H4 (cell line): ENCODE measurements at places on chromosomes 7 and 10.
A peak's percentile ranks its signal among the peaks of the same experiment; 100 is the strongest.

GRCh38 chr10:79331709-79332108, 15.6 kb upstream of the PPIF start:
- DNase-seq, result no peak

GRCh38 chr10:95297402-95297801, 6.6 kb upstream of the PDLIM1 start:
- no peak for DNase-seq

GRCh38 chr10:28410420-28411135, 107.7 kb upstream of the MPP7 start:
- no peak for DNase-seq

- DNase-seq, result no peak
Observed at GRCh38 chr7:129650056-129650758, 38.7 kb downstream of the NRF1 start.

DNA sequence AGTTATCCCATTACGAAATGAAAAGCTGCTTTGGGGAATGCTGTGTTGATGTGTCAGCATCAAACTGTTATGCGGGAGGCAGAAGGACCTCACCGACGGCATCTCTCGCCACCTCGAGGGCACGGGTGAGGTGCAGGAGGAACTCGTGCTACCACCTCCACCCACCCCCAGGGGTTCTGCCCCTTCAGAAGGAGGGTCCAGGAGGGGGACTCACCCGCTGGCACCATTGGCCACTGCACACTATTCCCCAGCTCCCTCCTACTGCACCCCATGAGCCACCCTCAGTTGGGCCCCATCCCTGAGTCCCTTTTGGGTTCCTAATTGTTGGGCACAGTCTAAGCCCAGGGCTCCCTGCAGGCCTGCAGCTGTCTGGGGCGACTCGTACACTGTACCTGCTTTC, 236.6 kb downstream of the PTPRN2 start:
- DNase-seq, result no peak

DNA sequence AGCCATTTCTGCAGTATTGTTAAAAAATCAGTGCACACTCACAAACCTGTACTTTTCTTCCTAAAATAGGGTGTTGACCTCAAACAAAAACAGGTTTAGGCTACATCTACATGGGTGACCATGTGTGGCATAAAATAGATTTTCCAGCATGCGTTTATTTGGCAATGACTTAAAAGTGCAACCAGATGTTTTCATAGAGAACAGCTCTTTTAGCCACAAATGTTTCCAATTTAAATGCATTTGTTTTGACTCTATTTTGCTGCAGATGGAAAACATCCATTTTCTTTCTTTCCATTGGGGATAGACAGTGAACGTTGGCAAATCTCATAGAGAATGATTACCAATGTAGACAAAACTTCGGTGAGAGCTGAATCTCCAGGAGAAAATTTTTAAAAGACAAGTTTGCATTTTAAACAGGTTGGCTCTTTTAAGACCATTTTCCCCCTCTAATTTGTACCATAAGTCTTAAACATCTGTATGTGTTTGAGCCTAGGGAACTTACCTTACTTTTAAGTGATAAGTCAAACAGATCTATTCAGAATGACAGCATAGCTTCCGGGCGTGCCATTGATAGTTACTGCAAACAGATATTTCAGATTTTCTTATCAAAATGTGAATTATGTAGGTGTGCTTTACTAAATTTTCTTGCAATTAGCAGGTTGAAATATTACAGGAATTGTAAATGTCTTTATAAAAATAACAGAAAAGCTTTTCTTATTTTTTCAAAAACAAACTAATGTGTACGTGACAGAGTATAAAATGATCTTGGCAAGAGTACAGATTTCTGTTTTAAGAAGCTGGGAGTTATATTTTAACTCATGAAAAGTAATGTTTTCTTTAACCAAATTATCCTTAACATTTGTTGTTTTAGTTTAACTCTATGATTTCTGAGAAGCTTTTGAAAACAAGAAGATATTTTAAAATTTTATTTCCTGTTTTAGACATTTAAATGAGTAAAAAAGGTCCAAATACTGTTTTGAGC, 144.9 kb downstream of the HGF start:
- DNase-seq, result peak; percentile 34

DNA sequence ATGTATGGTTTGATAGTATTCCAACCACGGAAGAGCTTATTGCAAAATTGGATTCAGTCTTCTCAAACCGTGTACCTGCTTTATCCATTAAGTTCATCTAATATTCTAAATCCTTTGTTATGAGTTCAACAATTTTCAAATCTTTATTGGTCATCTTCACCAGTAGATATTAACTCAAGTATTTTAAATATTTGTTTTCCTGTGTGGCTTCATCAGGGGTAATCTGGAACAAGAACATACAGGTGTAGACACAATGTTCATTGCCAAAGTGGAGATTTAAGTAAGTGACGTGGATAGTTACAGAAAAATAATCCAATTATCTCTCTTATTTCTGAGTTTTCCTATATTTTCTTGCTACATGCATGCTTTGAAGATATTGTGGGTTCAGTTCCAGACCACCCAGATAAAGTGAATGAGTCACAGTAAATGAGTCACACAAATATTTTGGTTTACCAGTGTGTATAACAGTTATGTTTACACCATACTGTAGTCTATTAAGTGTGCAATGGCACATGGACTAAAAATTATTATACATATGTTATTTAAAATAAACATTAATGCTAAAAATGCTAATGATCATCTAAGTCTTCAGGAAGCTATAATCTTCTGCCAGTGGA, 429.0 kb upstream of the POT1 start:
- DNase-seq, result peak; percentile 17

DNA sequence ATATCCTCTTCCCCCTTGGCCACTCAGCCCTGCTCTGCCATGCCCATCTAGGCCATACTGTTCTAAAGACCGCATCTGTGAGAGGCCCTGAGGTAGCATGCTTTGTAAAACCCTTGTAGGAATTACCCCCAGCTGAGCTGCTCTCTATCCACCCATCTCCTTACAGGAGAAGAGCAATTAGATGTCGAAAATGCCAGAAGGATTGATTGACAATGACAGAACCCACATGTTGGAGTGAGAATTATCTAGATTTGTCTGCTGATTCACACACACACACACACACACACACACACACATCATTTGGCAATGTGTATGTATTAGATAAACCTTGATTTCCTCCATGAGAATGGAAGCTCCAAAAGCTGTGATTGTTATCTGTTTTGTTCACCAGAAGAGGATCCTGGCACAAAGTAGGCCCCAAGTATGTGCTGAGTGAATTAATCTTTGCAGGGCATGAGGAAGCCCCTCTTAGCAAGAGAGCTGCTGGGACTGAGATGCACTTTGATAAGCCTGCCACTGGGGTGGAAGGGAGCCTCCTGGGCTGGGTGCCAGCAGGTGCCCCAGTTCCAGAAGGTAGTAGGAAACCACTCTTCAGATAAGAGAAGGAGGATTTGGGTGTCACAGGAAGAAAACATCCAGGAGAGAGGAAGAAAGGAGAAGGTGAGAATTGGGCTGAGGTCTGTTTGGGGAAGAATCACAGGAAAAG, 187.5 kb upstream of the ADO start:
- DNase-seq, result no peak

- no peak for DNase-seq
Observed at GRCh38 chr10:132187430-132188138, 836 bp downstream of the DPYSL4 start.

- DNase-seq, result no peak
Observed at GRCh38 chr10:13904064-13904463, 317.3 kb downstream of the PRPF18 start.

DNA sequence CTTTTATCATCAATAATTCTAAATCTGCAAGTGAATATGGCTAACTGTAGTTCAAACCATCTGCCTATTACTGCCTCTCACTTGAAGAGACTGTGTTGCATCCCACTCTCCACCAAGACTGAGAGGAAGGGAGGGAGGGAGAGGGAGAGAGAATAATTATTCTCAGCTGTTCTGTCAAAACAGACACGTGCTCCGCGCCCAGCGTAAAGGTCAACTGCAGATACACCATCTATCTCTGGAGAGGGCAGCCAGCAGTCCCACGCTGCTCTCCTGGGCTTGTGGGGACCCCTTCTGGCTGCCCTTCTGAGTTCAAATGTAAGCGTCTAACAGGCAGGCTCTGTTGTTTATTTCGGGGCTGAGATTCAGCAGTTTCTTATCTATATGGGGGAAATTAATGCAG, 625.5 kb upstream of the GALNT17 start:
- DNase-seq, result no peak

GRCh38 chr10:47104786-47105385, 193.7 kb downstream of the PTPN20 start:
- no peak for DNase-seq

GRCh38 chr7:30594048-30594539, 584 bp upstream of the GARS1 start:
- DNase-seq, result peak; percentile 53

GRCh38 chr10:120950051-120950561, 98.9 kb downstream of the WDR11 start:
- DNase-seq, result no peak

DNA sequence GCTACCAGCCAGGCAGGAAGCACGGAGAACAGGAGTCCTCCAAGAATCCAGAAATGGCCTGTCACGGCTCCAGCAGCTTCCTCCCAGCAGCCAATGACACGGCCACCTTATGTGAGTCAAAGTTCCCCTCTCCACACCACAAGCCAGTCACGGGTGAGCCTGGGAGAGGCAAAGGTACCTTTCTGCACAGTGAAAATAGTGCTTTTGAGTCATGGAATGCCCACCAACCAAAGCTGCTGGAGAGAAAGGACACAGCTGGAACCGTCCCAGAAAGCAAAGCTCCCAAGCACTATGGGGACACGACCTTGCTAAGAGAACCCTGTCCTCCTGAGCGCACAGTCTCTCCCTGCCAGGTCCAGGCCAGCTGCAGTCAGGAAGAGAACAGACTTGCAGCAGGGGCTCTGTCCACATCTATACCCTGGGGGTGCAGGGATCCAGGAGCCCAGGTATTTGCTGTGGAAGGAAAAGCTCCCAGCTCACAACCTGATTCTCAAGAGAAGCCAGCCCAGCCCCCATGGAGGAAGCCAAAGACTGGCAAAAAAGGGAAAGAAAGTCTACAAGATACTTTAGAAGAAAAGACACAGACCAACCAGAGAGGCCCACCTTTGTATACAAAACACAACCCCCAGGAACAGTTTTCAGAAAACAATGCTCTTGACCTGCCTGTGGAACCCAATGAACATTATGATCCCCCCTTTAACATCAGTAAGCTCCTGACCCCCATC, 24.4 kb downstream of the C10orf71 start:
- DNase-seq, result no peak

GRCh38 chr7:108096996-108097395, 33.2 kb downstream of the LAMB4 start:
- DNase-seq, result peak; percentile 51

DNA sequence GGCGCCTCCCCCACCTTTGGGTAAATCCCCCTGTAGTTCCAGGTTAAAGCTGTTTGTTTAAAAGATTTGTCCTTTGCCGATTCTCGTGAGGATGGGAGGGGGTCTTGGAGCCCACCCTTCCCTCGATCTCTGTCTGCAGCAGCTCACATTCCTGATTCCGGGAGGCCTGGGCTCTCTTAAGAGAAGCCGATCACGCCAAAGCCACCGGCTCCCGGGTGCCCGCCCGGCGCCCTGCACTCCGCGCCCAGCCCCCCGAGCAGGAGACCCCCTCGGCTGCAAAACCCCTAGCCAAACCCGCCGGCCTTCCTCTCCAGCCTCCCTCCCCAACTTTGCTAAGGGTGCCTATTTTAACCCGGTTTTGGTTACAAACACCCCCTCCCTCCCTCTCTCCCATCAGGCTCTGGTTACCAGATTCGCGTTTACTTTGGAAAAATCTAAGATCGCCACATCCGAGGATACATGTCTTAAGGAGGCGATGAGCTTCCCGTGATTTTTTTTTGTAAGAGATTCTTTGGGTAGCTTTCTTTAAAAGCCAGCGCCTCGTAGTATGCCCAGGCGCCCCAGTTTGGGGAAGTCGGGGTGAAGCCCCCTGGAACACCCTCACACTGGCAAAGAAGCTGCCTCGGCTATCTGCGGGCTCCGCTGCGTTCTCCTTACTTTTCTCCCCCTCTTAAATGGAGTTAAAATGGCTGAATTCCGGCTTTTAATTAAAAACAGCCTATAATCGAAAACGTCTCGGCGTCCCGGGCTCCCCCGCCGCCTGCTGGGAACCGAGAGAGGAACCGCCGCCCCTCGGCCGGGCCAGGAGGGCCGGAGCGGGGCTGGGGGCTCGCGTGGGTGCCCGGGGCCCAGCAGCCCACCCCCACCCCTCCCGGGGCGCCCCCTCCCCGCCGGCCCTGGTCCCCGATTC, 983 bp downstream of the TNRC18 start:
- no peak for DNase-seq

- no peak for DNase-seq
Observed at GRCh38 chr7:91169830-91170191, 94.4 kb upstream of the FZD1 start.

DNA sequence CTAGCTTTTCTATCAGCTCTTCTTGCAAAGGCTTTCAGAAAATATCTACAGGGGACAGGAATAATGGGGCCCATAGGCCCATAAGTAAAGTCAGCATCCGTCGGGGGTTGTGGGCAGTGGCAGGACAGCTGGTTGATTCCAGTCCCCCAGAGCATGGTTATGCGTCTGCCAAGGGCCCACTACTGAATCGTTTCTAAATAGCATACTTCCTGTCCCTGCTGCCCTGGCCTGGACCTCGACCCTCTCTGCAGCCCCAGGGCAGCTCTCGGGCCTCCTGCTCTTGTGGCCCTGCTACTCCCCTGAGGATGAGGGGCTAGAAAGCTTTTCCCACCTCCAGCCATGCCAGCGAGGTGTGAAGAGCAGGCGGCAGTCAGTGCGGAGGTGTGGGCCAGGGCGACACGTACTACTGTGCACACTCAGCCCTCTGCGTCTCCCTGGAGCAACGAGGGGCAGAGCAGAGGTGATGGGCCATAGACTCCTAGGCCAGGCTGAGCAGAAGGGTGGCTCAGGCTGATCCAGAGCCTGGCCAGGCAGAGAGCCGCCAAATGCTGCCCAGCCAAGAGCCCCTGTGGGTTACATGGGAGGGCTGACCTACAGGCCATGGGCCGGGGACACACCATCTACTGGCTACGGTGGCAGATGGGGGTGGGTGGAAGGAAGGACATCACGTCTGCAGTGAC, 4.7 kb upstream of the OPN4 start:
- no peak for DNase-seq

DNA sequence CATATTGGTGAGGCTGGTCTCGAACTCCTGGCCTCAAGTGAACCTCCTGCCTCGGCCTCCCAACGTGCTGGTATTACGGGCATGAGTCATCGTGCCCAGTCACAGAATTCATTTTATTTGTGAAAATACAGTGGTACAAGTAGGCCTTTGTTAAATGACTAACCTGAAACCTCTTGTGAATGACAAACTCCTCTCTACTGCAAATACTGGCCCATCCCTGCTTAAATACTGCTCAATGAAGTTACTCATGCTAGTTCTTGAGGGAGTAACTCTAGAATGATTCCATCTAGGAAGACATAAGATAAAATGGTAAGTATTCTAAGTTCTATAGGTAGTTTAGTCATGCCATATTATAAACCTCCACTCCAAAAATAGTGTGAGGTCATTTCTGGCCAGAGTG, 80.7 kb downstream of the UBE2H start:
- DNase-seq, result no peak

GRCh38 chr7:128137181-128137580, 103.9 kb upstream of the LEP start:
- peak; percentile 40 for DNase-seq

- DNase-seq, result no peak
Observed at GRCh38 chr7:88092676-88092999, 127.2 kb downstream of the SRI start.
